Brain (organoid and tissue), 16 donors: ENCODE measurements at places on chromosomes 4 and X. TPM values are rescaled to one million over a fixed set of nuclear protein-coding genes. Genes with fewer than 3 reads are reported as not detected.

DNA sequence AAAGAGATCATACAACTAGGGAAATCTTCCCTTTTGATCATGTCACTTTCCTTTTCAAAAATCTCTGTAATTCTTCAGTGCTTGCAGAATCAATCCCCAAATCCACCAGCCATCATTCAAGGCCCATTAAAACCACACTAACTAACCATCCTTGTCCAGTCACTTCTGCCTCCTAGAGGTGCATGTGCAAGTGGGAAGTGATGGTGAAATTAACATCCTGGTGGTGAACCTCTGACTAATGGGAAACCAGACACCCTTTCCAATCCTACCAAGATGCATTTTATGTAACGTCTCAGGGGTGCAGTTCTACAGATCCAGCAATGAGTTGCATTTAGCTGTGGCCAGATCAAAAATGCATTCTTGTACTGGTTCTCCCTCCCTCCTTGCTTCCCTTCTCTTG, 341.8 kb downstream of the RAPGEF2 start:
- DNase-seq = no peak

DNA sequence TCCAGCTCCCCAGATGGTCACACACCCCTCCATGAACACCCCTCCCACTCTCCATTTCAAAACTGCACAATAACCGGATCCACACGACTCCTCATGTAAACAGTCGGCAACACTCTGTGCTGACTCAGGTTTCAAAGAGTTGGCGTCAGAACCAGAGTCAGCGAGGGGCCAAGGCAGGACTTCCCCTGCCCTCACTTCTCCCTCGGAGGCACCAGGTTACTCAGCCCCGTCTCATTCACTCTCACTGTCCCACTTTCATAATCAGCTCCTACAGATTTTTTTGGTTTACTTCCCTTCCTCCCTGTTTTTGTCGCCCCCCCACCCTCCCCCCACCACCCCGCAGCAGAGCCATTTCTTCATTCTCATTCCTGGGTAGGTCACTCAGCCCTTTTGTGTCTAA, 2.7 kb upstream of the TIMP1 start:
- DNase-seq = no peak

- DNase-seq = no peak
Measured at GRCh38 chrX:153667281-153667955, 6.2 kb downstream of the PNCK start.

DNA sequence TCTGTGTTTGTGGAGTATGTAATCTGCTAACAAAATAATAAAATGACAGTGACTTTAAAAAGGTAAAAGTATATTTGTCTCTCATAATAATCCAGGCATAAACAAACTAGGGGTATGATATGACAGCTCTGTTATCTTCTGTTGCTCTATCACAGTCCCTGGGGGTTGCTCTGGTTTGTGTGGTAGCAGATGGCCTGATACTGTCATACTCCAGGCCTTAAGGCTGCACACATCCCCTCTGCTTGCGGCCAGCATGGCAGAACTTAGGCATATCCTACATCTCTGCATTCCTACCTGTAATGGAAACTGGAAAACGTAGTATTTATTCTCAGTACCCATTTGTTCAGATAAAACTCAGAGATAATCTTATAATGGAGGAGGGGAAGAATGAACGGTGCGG, 117.9 kb upstream of the HAND2 start:
- DNase-seq = peak; percentile 7

DGKQ gene
- polyA plus RNA-seq = 4.4 TPM

STATH gene
- polyA plus RNA-seq = not detected

SGCB gene
- polyA plus RNA-seq = 60.0 TPM
